ENCODE measurements at places on chromosomes 4 and X. TPM values are rescaled to one million over a fixed set of nuclear protein-coding genes. Genes with fewer than 3 reads are reported as not detected.

Gene GPC4
- 6.4 TPM for polyA plus RNA-seq

Gene UXT
- polyA plus RNA-seq: 158 TPM

Gene XG
- polyA plus RNA-seq: 47.8 TPM

Gene PRRG3
- polyA plus RNA-seq: 0.14 TPM

Gene PGAM4
- polyA plus RNA-seq: not detected

Gene USP17L15
- polyA plus RNA-seq: not detected

Gene KLHL4
- not detected for polyA plus RNA-seq

Gene ADH7
- not detected for polyA plus RNA-seq

Gene LGI2
- not detected for polyA plus RNA-seq

Gene UGT2B11
- not detected for polyA plus RNA-seq

Gene HPGDS
- polyA plus RNA-seq: not detected

Gene PCSK1N
- 1.4 TPM for polyA plus RNA-seq

Gene PLXNB3
- 7.1 TPM for polyA plus RNA-seq

Gene KLHL13
- polyA plus RNA-seq: 0.11 TPM

Gene FGF13
- 5.7 TPM for polyA plus RNA-seq

Gene CNKSR2
- 0.43 TPM for polyA plus RNA-seq
